ENCODE measurements at places on chromosomes 4 and X.

- no peak for DNase-seq
Measured at GRCh38 chr4:156888762-156889161, 82.8 kb downstream of the PDGFC start.

DNA sequence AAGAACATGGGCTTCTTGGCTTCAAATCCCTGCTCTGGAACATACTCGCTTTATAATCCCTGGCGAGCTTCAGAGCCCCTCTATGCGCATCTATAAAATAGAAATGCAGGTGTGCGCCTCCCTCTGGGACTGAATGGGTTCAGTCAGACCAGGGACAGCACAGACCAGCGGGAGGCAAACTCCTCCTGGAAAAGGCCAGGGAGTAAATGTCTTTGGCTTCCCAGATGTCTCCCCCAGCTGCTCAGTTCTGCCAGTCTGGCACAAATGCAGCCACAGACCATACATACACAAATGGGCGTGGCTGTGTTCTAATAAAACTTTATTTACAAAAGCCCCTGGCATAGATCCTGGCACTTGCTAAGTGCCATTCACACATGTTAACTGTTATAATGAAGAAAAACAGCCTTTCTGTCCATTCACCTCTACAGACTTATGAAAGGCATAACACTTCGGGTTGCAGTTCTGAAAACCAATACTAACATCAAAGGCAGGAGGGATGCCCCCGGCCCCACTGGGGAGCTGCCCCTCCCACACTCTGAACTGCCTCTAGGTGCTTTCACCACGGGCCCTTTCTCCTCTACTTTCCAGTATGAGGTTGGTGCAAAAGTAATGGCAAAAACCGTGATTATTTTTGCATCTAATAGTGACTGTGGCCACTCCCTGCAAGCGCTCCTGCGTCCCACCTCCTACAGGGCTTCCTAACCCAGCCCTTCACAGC is 4.6 kb downstream of the JAKMIP1 start:
- no peak for DNase-seq

DNA sequence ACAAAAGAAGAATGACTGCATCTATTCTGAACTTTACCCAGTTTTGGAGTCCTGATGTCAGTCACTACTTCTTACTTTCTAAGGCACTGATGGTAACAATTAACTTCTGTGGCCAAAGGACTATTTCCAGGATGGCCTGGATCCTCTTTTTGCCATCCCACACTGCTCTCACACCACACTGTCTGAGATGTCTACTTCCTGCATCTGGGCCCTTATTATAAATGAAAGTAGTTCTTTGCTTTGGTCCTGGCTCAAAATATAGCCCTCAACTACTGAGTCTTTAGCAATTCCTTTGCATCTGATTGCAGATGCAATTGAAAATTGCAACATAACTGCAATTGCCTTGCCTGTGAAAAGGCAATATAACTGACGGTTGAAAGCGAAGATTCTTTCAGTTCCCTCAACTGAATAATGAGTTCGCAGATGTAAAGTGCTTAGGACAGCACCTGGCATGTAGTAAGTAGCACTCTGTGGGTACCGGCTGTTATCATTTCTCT is 44.2 kb downstream of the COQ2 start:
- DNase-seq: no peak

GRCh38 chr4:187256897-187257296 is 533.2 kb upstream of the FAT1 start:
- DNase-seq: no peak

DNA sequence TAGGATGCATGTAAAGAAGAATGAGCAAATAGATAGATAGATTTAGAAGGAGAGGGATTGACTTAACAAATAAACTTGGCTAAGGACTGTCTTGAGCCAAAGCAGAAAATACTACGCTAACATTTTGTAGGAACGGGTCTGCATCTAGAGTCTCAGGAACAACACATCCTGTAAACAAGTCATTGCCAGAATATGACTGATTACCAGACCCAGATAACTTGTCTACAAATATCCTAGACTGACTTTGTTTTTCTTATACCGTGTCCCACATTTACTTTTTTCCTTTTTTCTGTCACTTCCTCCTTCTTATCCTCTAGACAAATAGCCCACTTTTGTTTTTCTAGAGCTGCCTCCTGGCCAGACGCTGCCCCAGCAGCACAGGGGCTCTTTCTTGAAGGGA is 393.6 kb downstream of the PDGFC start:
- no peak for DNase-seq

- DNase-seq: no peak
Measured at GRCh38 chrX:109742722-109743121, 9.7 kb upstream of the ACSL4 start.

DNA sequence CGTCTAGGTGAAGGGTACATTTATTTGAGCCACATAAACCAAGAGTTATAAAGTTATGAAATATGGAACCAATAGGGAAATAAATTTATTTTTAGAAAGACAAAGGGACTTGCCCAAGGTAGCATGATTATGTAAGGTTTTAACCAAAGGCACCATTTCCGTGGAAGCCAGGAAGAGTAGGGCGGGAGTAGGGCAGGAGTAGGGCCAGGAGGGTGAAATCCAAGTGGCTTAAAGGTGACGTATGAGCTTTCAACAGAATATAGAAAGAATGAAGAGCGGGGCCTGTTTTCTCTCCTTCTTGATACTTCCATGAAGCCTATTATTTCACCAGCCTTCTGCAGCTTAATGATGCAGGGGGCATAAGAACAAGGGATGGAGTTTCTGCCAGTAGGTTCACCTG is 91.7 kb upstream of the PNPLA4 start:
- DNase-seq: no peak

DNA sequence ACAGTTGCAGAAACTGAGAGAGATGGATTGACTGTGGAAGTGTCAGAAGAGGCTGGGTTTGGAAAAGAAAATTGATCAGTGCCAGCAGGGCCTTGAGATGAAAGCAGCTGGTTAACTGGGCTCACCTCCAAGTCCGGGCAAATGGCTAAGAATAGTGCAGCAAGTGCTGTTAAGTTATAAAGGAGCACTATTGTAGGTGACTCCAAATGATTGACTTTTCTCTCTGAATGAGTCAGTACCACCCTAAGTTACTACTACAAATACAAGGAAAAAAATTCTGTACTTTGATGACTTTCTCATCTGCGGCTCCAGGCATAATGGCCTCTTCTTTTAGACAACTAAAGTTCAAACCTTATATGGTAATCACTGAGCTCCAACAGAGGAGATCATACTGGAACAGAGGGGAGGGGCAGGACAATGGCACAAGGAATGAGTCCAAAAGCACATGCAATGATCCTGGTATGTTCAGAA is 733.4 kb upstream of the INTU start:
- DNase-seq: no peak
